Naive thymus-derived CD8-positive, alpha-beta T cell (primary cell): ENCODE measurements at places on chromosomes 5 and 9.

GRCh38 chr9:23774266-23774665, 51.8 kb downstream of the ELAVL2 start:
- H3K4me1 ChIP-seq = no peaks in the 10 kb centered on the region
- no peaks in the 10 kb centered on the region for H3K27me3 ChIP-seq
- no peak overlapping the region for H3K27ac ChIP-seq

DNA sequence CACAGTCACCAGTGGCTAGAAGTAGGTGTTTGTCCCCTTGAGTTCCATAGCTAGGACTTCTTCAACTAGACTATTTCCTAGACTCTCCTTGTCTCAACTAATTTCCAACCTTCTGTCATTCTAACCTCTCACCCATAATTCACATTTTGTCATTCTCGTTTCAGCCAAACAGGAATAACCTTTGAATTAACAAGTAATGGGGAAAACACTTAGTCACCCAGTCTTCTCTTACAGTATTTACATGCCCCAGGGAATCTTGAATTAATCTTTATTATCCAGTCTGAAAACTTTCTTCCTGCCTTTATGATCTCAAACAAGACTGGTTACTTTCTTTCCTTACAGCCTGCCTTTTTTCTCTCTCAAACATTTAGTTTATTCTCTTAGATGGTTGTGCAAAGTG, 63.3 kb upstream of the RUSC2 start:
- no peak overlapping the region for H3K27ac ChIP-seq
- H3K36me3 ChIP-seq = peaks cover 14% of the 10 kb centered on the region
- H3K4me1 ChIP-seq = no peaks in the 10 kb centered on the region
- peaks cover 28% of the 10 kb centered on the region for H3K27me3 ChIP-seq

DNA sequence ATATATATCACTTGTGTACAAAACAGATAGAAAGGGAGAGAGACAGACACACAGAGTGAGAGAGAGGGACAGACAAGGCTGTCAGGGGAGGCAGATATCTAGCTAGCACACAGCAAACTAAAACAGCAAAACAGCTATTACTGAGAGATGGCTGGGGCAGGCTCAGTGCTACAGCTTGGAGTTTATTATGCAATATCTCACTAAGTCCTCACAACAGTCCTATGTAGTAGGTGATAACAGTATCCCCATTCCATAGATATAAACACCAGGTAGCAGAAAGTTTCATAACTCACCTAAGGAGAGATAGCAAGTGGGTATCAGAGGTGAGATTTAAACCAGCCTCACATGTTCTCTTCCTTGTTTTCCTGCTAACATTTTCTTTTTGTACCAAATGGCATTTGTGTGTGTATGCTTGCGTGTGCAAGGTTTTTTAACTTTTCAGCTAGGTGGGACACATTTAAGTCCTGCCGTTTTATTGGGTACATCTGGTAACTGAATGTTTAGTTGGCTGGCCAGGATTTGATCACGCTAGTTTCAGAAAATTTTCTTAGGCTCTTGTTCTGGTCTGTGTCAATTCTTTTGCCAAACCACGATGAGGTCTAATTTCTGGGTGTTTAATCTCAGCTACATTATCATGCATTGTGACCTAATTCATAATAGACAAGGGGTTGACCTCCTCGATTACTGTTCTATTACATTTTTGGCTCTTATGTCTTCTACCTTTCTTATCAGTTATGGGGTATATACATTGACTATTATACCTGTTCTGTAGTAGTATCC, 105.1 kb downstream of the LMNB1 start:
- no peaks in the 10 kb centered on the region for H3K4me1 ChIP-seq
- no peaks in the 10 kb centered on the region for H3K36me3 ChIP-seq
- no peak overlapping the region for H3K4me3 ChIP-seq

- no peak for DNase-seq
- peak overlapping the region; percentile 90 for H3K4me3 ChIP-seq
- H3K27me3 ChIP-seq = no peaks in the 10 kb centered on the region
- H3K4me1 ChIP-seq = peaks cover 35% of the 10 kb centered on the region
- H3K27ac ChIP-seq = peak overlapping the region; percentile 89
These were observed 2.0 kb downstream of the TENT4A start for GRCh38 chr5:6715271-6715670.

GRCh38 chr5:43570450-43571158, 13.7 kb upstream of the PAIP1 start:
- DNase-seq = no peak
- no peaks in the 10 kb centered on the region for H3K27me3 ChIP-seq
- H3K4me3 ChIP-seq = no peak overlapping the region
- H3K27ac ChIP-seq = no peak overlapping the region

- H3K36me3 ChIP-seq = no peaks in the 10 kb centered on the region
- no peak overlapping the region for H3K27ac ChIP-seq
- H3K4me1 ChIP-seq = peaks cover 3% of the 10 kb centered on the region
- no peak overlapping the region for H3K4me3 ChIP-seq
- no peak for DNase-seq
- peaks cover 55% of the 10 kb centered on the region for H3K27me3 ChIP-seq
These were observed 24.6 kb downstream of the GFI1B start for GRCh38 chr9:133003071-133003461.

DNA sequence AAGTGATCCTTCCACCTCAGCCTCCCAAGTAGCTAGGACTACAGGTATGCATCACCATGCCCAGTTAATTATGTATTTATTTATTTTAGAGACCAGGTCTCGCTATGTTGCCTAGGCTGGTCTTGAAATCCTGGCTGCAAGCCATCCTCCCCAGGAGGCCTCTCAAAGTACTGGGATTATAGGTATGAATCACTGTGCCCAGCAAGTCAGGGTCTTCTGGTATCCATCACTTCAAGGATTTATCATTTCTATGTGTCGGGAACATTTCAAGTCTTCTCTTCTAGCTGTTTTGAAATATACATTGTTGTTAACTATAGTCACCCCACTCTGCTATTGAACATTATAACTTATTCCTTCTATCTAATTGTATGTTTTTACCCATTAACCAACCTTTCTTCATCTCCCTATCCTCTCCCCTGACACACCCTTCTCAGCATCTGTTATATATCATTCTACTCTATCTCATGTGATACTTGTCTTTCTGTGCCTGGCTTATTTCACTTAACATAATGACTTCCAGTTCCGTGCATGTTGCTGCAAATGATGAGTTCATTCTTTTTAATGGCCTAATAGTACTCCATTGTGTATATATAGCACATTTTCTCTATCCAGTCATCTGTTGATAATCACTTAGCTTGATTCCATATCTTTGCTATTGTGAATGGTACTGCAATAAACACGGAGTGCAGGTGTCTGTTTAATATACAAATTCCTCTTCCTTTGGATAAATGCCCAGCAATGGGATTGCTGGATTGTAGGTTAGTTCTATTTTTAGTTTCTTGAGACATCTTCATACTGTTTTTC, 26.4 kb downstream of the UTP15 start:
- H3K27me3 ChIP-seq = peaks cover 2% of the 10 kb centered on the region
- H3K27ac ChIP-seq = no peak overlapping the region
- no peaks in the 10 kb centered on the region for H3K36me3 ChIP-seq

GRCh38 chr5:143412661-143413342, 9.3 kb upstream of the NR3C1 start:
- H3K4me3 ChIP-seq = no peak overlapping the region
- H3K4me1 ChIP-seq = no peaks in the 10 kb centered on the region
- no peak overlapping the region for H3K27ac ChIP-seq
- DNase-seq = no peak

DNA sequence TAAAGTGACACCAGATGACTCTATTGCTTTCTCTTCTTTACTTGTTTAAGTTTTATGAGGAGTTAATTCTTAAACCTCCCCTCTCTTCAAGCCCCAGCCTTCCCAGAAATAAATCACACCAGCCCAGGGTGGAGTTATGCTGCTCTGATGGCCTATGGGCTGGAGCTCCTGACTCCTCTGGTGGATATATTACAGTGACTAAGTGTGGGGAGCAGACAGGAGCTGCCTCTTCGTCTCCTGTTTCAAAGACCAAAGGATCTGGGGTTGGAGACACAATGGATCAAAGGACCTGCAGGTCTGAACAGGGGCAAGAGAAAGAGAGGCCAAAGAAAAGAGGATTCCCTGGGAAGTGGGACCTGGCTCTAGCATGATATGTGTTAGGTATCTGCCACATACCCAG, 312.0 kb upstream of the MSX2 start:
- no peak overlapping the region for H3K4me3 ChIP-seq
- DNase-seq = no peak
- no peak overlapping the region for H3K27ac ChIP-seq

DNA sequence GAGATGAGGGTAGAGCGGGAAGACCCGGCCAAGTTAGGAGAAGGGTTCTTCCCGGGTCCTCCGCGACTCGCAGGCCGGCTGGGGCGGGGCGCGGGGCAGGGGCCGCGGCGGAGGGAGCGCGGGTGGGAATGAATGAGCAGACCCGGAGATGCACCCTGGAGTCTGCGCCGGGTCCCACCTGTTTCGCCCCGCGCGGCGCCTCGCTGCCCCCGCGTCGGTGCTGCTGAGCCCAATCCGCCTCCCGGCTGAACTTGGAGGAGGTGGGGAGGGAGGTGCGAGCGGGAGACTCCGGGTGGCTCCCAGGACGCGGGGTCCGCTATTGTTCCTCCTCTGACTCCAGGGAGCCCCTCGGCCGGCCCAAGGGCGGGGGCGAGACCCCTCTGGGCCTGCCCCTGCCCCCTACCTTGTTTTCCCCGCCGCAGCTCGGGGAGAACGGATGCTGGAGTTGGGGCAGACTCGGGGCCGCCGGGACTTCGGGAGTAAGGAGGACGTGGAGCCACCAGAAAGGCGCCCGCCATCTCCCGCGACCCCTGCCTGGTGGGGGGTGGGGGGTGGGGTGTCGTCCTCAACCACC, 659 bp downstream of the RAI14 start:
- H3K36me3 ChIP-seq = peaks cover 3% of the 10 kb centered on the region
- peaks cover 28% of the 10 kb centered on the region for H3K4me1 ChIP-seq
- peak overlapping the region; percentile 62 for H3K4me3 ChIP-seq
- H3K27ac ChIP-seq = no peak overlapping the region
- DNase-seq = no peak
- H3K27me3 ChIP-seq = peaks cover 38% of the 10 kb centered on the region

- H3K4me3 ChIP-seq = no peak overlapping the region
- H3K36me3 ChIP-seq = peaks cover 4% of the 10 kb centered on the region
- no peaks in the 10 kb centered on the region for H3K27me3 ChIP-seq
- H3K4me1 ChIP-seq = peaks cover 27% of the 10 kb centered on the region
- peak overlapping the region; percentile 25 for H3K27ac ChIP-seq
These were observed 95.3 kb downstream of the RGS3 start for GRCh38 chr9:113558632-113559502.

DNA sequence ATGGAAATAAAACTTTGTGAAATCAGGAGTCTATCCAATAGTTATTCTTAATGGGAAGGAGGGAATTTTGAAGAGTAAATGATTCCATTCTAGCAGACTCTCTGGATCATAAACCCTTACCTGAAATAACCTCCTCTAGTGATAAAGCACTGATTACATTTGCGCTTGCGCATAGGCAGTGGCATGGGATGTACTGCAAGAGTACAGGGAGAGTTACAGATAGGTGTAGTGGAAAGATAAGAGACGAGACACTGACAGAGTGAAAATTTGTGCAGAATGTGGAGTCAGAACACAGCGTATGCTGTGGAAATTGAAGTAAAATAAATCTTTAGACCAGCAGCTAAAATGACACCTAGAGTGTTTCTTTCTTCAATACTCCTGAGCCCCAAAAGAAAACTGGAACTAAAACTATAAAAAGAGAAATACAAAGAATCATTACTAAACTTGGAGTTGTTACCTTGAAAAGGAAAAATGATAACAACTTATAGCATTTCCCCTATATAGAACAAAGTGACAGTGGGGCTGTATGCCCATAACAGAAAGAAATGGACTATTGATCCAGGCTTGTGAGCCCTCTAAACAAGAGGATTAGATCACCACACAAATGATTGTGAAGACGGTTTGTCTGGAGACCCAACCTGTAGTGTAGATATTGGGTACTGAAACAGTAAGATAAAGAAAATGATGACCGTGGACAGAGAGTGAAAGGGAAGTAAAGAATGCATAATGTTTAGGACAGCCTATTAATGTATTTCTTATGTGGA, 1471.2 kb upstream of the NUDT12 start:
- H3K4me3 ChIP-seq = no peak overlapping the region
- H3K36me3 ChIP-seq = no peaks in the 10 kb centered on the region
- no peak overlapping the region for H3K27ac ChIP-seq
- no peaks in the 10 kb centered on the region for H3K4me1 ChIP-seq

GRCh38 chr5:169083394-169084018, 217.4 kb downstream of the SLIT3 start:
- DNase-seq = no peak
- no peak overlapping the region for H3K27ac ChIP-seq

GRCh38 chr9:121371495-121372061, 1.5 kb upstream of the STOM start:
- no peaks in the 10 kb centered on the region for H3K36me3 ChIP-seq
- peak overlapping the region; percentile 82 for H3K27ac ChIP-seq
- H3K27me3 ChIP-seq = no peaks in the 10 kb centered on the region
- peaks cover 38% of the 10 kb centered on the region for H3K4me1 ChIP-seq

DNA sequence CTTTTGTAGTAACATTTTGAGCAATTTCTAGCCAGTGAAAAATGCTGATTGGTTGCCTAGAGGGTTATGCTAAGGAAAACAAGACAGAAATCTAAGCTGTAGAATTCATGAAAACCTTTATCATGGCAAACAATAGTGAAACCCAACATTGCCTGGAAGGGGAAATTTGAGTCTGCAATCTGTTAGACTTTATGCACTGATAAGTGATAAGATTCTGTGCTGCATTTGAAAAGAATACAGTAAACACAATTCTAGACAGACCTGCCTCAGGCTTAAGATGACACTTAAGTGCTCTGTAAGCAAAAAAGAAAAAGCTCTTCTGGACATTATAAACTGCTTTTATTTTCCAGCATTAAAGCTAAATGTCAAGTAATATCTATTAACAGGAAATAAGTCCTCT, 519.3 kb downstream of the ISL1 start:
- no peak for DNase-seq
- H3K4me3 ChIP-seq = no peak overlapping the region
- H3K27me3 ChIP-seq = no peaks in the 10 kb centered on the region
- H3K27ac ChIP-seq = no peak overlapping the region

GRCh38 chr5:84764227-84764626, 379.5 kb upstream of the EDIL3 start:
- no peak overlapping the region for H3K4me3 ChIP-seq
- H3K4me1 ChIP-seq = no peaks in the 10 kb centered on the region
- H3K27ac ChIP-seq = no peak overlapping the region
- H3K27me3 ChIP-seq = peaks cover 1% of the 10 kb centered on the region
- DNase-seq = no peak
- no peaks in the 10 kb centered on the region for H3K36me3 ChIP-seq

DNA sequence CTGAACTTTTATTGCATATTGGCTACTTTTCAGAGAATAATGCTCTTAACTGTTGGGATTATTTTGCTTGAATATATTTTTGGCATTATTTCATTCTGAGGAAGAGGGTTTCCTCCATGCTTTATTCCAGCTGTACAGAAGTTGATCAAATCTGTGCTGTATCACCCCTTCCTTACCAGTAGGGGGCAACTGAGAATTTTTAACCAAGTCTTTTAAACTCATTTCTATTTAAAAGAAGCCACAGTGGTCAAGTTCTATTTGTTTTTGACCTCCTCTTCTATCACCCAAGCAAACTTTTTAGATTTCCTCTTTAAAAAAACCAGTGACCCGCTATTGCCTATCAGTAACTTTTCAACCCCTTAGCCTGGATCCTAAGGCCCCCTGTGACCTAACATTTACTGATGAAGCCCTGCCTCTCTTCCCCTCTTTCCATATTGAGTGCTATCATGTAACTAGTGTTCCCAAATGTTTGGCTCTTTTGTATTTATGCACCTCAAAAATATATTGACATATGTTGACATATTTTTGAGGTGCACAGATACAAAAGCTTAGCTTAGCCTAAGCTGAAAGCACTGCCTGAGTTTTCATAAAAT, 80.6 kb downstream of the FBXO4 start:
- DNase-seq = peak; percentile 3
- H3K27ac ChIP-seq = no peak overlapping the region
- H3K4me1 ChIP-seq = no peaks in the 10 kb centered on the region
- H3K36me3 ChIP-seq = no peaks in the 10 kb centered on the region
- H3K27me3 ChIP-seq = peaks cover 8% of the 10 kb centered on the region
